ENCODE measurements at places on chromosomes 11 and 22.
A peak's percentile ranks its signal among the peaks of the same experiment; 100 is the strongest.

DNA sequence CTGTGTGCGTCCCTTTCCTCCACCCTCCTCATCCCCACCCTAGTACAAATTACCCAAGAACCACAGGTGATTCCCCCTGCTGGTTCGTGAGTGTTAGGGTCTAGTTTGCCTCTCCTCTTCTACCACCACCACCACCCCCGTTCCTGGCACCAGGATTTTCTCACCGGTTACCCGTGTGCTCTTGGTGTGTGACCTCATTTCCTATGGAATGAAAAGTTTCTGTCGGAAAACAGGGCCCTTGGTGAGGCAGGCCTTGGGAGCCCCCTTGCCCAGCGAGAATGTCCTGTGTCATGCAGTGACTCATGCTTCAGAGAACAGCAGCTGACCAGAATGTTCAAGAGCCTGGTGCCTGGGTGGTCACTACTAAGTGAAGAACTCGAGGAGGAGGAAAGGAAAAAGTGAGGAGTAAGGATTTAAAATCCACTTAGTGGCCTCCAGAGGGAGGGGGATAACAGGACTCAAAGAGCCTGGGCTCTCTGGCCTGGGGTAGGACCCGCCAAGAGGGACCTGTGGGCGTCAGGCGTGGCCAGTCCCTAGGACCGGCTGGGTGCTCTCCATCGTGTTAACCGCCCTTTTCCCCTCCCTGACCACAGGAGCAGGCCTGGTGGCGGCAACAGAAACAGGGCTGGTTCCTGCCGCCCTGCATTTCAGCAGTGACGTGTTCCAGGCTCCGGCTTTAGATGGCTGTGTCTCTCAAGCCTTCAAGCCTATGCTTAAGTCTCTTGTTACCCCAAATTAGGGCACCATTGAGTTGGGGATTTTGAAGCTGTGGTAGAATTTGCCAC lies 30.2 kb downstream of the C22orf31 start:
- DNase-seq: peak; percentile 64

DNA sequence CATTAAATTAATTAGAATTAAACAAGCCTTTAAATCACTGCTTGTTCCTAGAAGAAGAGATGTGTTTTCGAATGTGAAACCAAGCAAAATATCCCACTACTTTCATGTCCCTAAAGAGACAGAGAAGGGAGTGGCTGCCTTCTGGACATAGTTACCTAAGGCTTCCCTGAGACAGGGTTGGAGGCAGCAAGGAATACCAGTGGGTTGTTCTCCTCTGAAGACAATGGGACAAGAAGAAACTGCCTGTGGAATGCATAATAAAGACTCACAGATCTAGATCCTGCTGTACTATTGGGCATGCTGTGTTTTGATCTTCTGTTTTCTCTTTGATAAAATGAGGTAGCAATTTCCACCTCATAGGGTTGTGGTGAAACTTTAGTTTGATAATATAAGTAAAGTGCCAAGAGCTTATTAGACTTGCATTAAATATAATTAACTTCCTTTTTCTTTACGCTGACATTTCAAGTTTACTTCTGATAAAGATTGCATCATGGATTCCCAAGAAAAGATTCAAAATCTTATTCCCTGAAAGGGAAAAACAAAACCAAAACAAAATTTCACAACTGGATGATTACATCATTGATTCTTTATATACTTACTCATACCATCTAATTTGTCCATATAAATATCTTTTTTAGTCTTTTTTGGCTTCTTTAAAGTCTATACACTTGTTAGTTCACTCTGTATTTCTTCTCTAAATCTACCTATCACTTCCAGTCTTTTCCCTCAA lies 621.3 kb downstream of the ETS1 start:
- no peak for DNase-seq

DNA sequence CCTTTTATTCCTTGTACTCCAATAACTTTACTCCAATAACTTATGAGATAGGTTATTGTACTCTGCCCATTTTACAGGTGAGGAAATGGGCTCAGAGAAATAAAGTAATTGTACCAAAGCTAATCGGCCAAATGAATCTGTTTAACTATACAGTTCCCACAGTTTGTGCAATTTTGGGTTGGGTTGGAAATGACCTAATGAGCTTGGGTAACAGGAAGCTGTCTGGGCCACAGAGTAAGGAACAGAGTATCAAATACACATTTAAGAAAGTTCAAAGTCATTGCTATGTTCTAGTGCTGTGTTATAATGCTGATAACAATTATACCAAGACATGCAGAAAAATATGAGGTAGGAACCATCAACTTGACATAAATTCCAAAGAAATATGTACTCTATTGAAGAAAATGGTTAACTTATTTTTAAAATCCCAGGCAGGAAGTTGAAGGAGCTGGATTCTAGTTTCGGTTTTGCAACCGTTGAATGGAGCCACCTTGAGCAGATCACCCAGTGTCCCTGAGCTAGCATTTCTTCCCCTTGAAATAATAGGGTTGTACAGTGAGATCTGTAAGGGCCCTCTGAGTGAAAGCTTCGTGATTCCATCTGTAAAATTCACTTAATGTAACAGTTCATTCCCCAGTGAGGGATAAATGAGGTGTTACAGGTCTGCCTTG lies 360.9 kb upstream of the NARS2 start:
- no peak for DNase-seq

DNA sequence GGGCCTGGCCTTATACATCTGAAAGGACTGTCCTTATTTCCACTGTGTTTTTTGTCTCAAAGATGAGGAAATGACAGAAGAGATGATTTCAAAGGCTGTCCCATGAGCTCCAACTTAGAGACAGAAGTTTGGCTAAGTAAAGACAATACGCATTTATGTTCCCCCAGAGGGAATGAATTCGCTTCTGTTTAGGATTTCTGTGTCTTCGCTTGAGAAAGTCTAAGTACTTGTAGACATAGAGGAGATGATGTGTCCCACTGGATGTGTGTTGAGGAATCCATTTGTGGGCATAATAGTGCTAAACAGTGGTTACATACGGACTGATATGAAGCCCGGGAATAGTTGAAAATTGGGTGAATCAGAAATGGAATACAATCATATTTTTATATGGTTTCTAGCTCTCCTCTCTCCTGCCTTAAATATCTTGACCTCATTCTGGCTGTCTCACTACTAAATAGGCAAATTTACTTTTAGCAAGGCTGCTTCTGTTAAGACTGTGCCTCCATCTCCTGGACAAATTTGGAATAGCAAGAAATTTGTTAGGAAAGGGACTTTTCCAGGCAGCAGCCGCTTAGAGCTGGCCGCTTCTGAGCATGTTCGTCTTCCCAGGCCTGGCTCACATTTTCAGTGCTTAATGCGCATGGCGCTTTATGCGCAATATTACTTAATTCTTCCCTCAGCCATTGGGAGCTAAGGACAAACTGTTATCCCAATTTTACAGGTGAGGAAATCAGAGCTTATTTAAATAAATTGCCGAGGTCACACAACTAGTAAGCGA lies 1.9 kb upstream of the PEX26 start:
- peak; percentile 60 for DNase-seq

DNA sequence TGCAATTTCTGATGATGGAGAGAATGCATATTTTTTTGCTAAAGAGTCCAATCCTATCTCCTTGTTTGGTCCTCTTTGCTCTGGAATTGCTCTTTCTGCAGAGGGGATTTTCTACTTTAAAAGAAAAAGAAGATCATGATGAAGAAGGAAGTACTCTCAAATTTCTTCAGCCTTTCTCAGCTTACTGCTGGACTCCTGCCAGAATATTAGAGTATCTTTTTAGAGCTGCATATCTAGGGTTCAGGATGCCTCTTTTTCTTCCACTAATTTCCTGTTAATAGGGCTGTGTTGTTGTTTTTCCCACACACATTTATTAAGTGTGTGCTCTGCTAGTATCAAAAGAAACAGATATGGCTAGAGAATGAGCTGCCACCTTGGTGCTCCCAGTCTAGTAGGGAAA lies 18.2 kb downstream of the UBASH3B start:
- DNase-seq: no peak

GRCh38 chr22:47129902-47130635 lies 367.6 kb downstream of the TBC1D22A start:
- DNase-seq: no peak

DNA sequence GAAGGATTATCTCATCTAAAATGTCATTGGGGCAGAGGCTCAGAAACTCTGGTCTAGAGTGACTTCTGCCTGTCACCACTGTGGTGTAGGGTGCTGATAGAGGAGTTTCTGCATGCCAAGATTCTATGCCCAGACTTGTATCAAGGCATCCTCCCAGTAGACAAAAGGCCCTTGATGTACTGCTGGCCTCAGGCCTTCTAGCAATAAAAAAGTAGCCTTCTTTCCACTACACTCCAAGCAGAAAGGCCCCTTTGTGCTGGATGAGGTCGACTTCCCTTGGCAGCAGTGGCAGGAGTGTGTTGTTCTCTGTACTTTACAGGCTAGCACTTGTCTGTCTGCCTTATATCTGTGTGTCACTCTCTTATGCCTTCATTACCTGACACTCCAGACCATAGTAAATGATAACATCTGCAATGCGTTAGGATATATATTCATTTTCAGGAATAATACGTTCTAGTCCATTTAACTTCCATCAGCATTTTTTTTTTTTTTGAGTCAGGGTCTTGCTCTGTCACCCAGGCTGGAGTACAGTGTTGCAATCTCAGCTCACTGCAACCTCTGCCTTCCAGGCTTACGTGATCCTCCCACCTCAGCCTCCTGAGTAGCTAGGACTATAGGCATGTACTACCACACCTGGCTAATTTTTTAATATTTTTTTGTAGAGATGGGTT lies 49.5 kb upstream of the RRM1 start:
- DNase-seq: no peak

- peak; percentile 68 for DNase-seq
Observed at GRCh38 chr11:27700351-27701301, at the start of gene BDNF. TSS of gene BDNF (minus strand) at chr11:27700455. CDS start at chr11:27658564, 41,891 bp downstream.

DNA sequence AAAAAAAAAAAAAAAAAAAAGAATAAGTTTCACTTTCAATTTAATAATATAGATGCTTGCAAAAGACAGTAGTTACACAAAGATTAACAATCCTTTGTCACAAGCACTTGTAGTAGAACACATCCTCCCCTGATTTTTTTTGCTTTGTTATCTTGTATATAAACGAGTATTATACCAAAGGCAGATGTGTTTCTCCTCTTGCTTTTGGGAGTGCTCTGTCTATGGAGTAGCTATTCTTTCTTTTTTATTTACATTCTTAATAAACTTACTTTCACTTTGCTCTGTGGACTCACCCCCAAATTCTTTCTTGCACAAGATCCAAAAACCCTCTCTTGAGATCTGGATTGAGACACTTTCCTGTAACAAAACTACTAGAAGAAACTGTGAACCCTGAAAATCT lies 3.4 kb upstream of the MRPL16 start:
- DNase-seq: no peak

- no peak for DNase-seq
Observed at GRCh38 chr11:6455070-6455469, 14.3 kb upstream of the HPX start.

GRCh38 chr11:72411623-72412419 lies 22.5 kb downstream of the CLPB start:
- DNase-seq: no peak

DNA sequence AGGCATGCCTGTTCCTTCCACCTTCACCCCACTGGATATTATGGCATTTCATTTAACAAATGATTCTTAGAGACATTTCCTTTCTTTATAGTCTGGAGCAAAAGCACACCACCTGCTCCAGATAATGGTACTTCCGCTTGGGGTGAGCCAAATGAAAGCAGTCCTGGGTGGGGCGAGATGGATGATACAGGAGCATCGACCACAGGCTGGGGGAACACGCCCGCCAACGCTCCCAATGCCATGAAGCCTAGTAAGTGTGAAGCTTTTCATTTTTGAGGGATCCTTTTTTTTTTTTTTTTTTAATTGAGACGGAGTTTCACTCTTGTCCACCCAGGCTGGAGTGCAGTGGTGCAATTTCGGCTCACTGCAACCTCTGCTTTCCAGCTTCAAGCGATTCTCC lies 76.3 kb upstream of the ADSL start:
- no peak for DNase-seq

DNA sequence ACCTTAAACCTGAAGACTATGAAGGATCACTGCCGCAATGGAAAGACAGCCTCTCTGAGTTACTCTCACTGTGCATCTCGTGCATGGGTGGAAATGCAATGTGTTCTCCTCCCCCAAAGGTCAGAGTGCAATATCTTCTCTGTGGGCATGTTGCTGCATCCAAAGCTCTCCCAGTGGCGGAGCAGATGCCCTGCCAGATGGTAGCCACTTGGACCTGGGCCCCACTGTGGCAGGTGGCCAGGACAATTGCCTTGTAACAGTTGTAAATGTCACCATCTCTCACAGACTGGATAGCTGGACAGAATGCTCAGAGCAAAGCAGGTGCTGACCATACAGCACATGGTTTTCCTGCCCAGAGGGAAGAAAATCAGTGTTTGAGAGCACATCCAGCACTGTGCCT lies 542.0 kb downstream of the FAM181B start:
- no peak for DNase-seq

DNA sequence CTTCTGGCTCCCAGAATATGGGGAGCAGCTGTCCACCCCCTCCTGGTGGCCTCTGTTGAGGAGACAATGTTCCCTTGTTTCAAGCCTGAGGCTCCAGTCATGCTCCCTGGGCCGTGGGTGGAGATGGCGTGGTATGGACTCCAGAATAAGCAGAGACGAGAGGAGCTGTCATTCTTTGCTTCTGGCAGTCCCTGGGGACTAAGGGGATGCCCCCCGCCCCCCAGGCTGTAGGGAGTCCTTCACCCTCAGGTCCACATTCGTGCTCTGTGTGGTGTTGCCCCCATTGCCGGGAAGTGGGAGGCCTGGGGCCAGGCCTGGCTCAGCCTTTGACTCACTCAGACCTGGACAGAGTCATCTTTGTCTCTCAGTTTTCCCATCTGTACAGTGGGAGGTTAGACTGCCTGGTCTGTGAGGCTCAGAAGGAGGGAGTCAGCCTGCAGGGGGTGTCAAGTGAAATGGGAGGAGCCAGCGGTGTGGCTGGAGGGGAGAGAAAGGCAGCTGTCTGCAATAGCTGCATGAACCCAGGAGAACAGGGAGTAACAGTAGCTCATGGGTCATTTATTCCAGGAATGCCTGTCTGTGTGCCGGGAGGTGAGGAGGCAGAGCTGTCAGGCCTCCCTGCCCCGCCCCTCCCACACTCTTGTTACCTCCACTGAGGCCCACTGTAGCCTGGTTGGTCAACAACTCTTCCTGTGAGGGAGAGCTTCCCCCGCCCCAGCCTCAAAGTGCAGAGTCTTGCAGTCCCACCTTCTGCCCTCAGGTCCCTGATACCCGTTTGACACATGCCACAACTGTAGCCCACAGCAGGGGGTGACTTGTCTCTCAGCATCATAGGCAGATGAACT lies 6.3 kb downstream of the ARHGEF17 start:
- no peak for DNase-seq

DNA sequence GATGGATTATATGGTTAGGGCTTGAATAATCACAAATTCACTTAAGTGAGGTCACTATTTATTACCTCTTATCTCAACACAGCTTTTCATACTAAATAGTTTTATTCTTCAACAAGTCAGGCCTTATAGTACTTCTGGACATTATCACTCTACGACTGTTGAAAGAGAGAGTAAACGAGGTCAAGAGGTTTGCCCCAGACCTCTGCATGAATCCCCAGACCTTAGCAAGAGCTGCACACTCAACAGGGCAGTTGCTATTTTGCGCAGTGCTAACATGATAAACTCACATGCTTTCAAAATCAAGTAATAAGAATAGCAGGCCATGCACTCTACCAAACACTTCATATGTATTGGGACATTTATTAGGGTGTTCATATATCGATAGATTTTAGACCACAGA lies 60.5 kb downstream of the DDI1 start:
- no peak for DNase-seq

GRCh38 chr22:38432264-38432663 lies 22.7 kb downstream of the KCNJ4 start:
- DNase-seq: no peak

GRCh38 chr11:125446279-125446678 lies 49.8 kb downstream of the FEZ1 start:
- DNase-seq: no peak

- DNase-seq: peak; percentile 97
Observed at GRCh38 chr11:22829231-22830081, at the start of gene SVIP. TSS of gene SVIP (minus strand) at chr11:22829801. CDS start at chr11:22829748, 53 bp downstream.
